Tibial nerve (tissue), 4 donors: ENCODE measurements at places on chromosomes 1 and 21. TPM values are rescaled to one million over a fixed set of nuclear protein-coding genes. Genes with fewer than 3 reads are reported as not detected.

The ARHGAP30 gene
- total RNA-seq = 6.1 TPM

The WNT9A gene
- total RNA-seq = 9.6 TPM

GRCh38 chr1:109114342-109114674 is 393 bp downstream of the ELAPOR1 start:
- DNase-seq = no peak

- DNase-seq = no peak
Measured at GRCh38 chr1:226233293-226233692, 9.8 kb downstream of the MIXL1 start.
